CD8-positive, alpha-beta T cell (primary cell): ENCODE measurements at places on chromosomes 1 and 21. TPM values are rescaled to one million over a fixed set of nuclear protein-coding genes. Genes with fewer than 3 reads are reported as not detected.
A peak's percentile ranks its signal among the peaks of the same experiment; 100 is the strongest.

DNA sequence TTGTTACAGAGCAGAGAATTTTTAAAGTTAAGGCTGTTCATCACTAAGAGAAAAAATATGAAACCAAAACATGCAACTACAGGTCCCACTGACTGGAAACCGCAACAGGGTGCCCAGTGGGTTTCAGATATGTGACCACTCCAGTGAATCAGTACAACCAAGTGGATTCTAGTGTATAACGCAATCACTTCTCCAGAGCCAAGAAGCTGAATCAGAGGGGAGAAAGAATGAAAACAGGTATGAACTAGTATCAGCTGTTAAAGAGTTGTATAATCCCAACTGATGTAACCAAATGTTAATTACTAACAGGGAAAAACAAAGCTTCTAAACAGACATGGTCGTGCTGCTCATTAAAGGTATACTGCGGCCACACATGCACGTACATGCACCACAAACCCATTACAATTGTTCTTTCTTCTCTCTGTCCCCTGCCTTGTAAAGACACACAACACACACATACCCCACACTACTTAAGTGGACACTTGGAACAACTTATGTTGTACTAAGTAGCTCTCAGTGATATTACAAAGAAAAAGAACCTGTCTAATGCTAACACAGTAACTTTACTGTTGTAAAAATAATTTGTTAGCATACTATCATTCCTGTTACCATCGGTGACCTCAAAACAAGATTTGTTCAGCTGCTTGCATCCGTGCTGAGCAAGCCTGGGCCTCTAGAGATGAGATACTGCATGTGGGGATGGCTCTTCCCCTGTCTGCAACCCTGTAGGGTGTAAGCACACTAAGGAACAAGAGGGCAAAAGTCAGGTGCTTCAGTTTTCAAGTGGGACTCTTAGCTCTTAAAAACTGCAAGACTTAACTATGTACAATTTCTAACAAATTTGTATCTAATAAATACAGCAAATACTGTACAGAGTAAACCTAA, 74.2 kb downstream of the PTPN14 start:
- DNase-seq = no peak

- no peak for DNase-seq
Observed at GRCh38 chr1:119600561-119600960, 47.5 kb downstream of the ZNF697 start.

DNA sequence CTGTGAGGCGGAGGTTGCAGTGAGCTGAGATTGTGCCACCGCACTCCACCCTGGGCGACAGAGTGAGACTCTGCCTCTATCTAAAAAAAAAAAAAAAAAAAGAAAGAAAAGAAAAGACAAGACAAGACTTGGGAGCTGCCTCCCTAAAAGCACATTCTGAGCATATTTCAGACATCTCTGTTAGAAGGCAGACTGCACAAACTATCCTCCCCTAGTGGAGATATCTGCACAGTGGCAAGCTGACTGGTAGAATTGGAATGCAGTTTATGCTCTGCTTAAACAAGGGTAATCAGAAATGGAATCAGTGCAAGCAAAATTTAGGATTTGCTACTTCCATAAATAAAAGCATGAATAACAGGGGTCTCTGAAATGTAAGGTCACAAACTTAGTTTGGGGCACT, 31.8 kb downstream of the GNG4 start:
- DNase-seq = no peak

ITLN2 gene
- not detected for total RNA-seq

- DNase-seq = peak; percentile 67
Observed at GRCh38 chr1:21956720-21957552, 19.8 kb upstream of the HSPG2 start.

- no peak for DNase-seq
Observed at GRCh38 chr1:175708787-175709186, 34.6 kb downstream of the TNR start.

GRCh38 chr1:72241397-72241796, 40.9 kb downstream of the NEGR1 start:
- DNase-seq = no peak

DNA sequence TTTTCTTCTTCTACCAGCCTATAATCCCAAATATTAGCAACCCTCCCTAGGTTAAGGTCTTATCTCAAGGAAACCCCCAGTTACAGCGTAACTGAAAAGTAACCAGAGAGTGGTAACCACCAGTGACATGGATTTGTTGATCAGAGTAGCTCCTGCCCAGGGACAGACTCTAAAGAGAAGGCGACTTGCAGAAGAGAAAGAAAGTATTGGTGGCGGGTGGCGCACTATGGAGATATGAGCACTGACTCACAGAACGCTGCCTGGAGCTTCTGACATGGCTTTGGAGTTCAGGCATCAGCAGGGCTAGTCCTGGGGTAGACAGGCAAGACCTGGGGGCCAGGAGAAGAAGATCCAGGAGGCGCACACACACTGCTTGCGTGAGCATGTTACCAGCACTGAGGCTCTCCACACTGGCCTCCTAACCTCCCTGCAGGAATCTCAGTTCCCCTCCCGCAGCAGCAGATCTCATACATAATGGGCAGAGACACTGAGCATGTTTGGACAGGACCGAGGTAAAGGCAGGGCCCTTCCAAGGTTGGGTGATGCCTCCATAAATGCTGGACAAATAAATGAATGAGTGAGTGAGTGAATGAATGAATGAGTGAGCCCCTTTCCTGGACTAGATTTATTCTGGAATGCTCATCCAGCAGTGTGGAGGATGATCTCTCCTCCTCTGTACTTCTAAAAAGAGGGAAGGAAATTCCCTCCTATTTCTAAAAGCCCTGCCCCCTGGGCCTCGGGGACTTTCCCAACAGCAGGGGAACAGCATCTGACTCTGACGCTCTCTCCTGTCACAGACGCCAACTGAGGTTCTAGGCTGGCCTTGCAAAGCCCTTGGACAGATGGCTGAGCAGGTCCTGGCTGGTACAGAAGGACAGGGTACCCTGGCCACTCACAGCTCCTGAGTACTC, 175.5 kb downstream of the CLIC6 start:
- no peak for DNase-seq

MATN1 gene
- 7.4 TPM for total RNA-seq

DNA sequence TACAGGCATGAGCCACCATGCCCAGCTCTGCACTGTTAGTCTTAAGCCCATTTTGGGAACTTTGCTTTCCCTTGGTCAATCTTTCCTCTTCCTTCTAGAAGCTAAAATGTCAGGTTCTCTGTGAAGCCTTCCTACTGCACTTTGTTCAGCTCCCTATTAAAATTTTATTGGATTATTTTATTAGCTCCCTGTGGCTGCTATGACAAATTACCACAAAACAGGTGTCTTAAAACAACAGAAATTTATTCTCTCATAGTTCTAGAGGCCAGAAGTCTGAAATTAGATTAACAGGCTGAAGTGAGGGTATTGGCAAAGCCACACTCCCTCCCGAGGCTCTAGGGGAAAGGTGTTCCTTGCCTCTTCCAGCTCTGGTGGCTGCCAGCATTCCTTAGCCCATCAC, 4.2 kb upstream of the SMYD2 start:
- DNase-seq = no peak

GRCh38 chr1:42686418-42686817, 4.2 kb downstream of the YBX1 start:
- no peak for DNase-seq

GRCh38 chr1:35461966-35462651, 95.1 kb downstream of the KIAA0319L start:
- DNase-seq = no peak

DNA sequence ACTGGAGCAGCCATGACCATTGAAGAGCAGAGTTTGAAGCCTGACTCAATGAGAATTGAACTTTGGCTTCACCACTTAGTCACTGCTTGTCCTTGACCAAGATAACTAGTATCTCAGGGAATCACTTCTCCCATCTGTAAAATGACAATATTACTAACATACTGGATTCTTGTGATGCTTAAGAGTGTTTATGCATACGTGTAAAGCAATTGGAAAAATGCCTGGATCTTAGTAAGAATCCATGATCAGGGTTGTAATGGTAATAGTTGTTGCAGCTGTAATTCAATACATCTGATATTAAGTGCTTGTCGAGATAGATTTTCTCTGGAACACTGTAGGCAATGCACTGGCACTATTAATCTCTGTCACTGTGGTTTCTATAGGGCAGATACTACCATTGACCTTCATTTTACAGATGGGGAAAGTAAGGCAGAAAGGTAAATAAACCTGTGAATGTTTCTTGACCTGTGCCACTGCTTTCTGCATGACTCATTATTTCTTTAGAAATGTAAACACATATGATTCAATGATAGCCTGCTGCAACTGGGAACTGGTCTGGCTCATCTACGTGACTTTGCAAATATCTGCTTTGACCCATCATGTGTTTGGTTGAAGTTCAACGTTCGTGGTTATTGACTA, 662.5 kb downstream of the PLA2G4A start:
- no peak for DNase-seq

GRCh38 chr1:199084293-199084692, 445.5 kb downstream of the PTPRC start:
- DNase-seq = no peak

- DNase-seq = no peak
Observed at GRCh38 chr1:63915121-63915520, 141.3 kb downstream of the ROR1 start.

GRCh38 chr1:194069168-194069830, 882.9 kb upstream of the B3GALT2 start:
- no peak for DNase-seq

- DNase-seq = no peak
Observed at GRCh38 chr1:196078691-196079090, 529.5 kb downstream of the KCNT2 start.

F13B gene
- total RNA-seq = not detected

- DNase-seq = peak; percentile 55
Observed at GRCh38 chr1:23791516-23792047, 637 bp downstream of the LYPLA2 start.

- no peak for DNase-seq
Observed at GRCh38 chr1:64623750-64624191, 121.1 kb upstream of the RAVER2 start.

DNA sequence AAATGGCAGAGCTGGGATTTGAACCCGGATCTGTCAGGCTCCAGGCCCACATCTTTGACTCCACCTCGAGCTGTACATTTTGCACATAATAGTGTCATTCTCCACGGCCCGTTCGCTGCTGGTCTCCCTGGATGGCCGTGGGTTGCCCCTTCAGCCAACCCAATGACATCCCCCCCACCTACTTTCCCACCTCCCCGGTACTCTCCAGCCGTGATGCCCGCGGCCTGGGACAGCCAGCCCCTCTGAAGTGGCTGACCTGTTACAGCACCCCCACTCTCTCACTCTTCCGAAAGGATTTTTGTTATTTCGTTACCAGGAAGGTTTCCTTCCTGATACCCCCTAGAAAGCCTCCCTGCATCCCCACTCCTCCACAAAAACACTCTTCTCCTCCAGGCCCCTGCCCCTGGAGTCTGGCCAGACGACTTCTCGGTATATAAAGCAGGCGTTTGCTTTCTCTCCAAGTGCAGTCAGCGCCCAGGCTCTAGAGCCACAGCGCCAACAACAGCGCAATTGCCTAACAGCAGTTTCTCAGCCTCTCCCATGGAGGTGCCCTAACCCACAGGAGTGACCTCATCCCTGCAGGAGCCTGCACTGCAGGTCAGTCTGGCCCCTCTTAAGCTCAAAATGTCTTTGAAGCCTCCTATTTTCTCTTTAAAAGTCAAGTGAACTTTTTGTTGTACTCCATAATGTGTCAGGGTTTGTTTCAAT, 14.5 kb upstream of the GJB5 start:
- no peak for DNase-seq

DNA sequence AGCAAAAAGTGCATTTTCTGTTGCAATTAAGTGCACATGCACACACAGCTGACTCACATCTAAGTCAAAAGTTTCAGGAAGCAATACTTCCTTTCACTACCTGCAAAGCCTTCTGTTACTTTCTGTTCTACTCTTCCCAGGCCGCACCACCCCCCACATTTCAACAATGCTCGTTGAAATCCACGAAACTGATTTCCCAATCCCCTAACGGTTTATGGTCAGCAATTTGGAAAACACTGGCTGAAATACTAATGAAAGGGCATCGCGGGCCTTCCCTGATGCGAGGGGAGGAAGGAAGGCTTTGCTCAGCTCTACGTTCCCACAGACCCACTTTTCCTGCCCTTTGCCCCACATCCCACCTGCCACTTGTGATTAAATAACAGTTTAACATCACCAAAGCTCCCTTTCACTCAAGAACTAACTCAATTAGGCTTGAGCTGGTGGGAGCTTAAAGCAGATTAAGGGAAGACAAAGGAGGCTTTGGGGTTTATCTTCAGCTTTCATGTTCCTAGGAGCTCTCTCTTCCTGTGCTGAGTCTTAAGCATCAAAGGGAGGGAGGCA, 243.2 kb upstream of the RAB4A start:
- no peak for DNase-seq

EPHA10 gene
- not detected for total RNA-seq

- DNase-seq = no peak
Observed at GRCh38 chr1:167232801-167233200, 12.1 kb downstream of the POU2F1 start.

ZDHHC18 gene
- total RNA-seq = 55.2 TPM

DNA sequence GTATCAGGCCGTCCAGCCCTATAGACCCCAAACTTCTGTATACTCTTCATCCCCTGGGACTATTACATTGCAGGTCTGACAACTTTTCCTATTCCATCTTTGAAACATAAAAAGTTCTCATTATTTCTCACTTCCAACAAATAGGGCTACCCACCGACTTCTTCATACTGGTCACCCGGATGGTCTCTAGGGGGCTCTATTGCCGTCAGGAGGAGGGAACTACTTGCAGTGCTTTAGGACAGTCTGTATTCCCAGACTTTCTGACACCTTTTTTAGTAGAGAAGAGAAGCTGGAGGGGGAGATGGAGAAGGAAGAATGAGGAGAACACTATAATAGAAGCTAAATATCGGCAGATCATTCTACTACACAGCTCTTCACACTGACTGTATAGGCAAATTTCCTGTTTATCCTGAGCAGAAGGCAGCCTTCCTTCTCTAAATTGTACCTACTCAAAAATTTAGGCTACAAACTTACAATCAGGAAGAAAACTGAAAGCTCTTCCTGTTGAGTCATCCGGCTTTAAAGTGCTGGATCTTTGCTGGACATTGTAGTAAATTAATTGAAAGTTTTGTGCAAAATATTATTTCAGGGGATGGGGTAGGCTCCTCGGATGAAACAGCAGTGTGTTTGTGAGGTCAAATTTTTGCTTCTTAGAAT, 54.6 kb downstream of the CDC7 start:
- DNase-seq = no peak

DNA sequence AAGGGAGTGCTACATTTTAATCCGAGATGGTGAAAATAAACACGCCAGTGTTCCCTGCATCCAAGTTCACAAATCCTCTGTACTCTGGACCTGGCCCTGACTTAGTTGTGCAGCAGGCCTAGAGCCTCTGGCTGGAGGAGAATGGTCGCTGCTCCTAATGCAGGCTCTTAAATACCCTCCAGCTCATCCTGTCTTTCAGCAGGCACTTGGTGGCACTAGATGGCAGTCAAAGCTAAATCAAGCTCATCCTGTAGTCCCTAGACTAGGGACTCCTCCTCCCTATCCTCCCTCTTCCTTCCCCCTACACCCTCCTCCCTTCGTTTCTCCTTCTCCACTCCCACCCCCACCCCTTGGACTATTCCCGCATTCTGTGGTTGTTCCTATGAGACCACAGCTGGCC, 41.6 kb upstream of the MTR start:
- DNase-seq = no peak

ELF3 gene
- total RNA-seq = 1.1 TPM
